ENCODE measurements at places on chromosomes 3 and 15. TPM values are rescaled to one million over a fixed set of nuclear protein-coding genes. Genes with fewer than 3 reads are reported as not detected.

The GNAT1 gene
- not detected for total RNA-seq

The GOLGA8S gene
- total RNA-seq: not detected

The C2CD4B gene
- total RNA-seq: not detected

The AMT gene
- 0.32 TPM for total RNA-seq

The ALAS1 gene
- total RNA-seq: 39.0 TPM

The PEX11A gene
- total RNA-seq: 10.7 TPM

The ERICH6 gene
- total RNA-seq: 0.07 TPM

The WDR93 gene
- total RNA-seq: 0.25 TPM

The ROPN1 gene
- total RNA-seq: not detected

The DAG1 gene
- 104 TPM for total RNA-seq

The ADAMTS7 gene
- 0.25 TPM for total RNA-seq

The CLASP2 gene
- 20.4 TPM for total RNA-seq

The PLA2G4B gene
- total RNA-seq: not detected

The POLQ gene
- 11.7 TPM for total RNA-seq

The NUP210 gene
- 3.5 TPM for total RNA-seq

The SPTSSB gene
- total RNA-seq: not detected

The OSBPL10 gene
- total RNA-seq: 13.9 TPM

The TICRR gene
- 6.6 TPM for total RNA-seq

The RTP3 gene
- 0.20 TPM for total RNA-seq

The TRPM1 gene
- total RNA-seq: 0.02 TPM

The TRIM42 gene
- total RNA-seq: not detected

The XIRP1 gene
- total RNA-seq: 0.12 TPM

The LDHAL6B gene
- not detected for total RNA-seq

The EFCC1 gene
- total RNA-seq: not detected

The CADM2 gene
- not detected for total RNA-seq

The MCF2L2 gene
- not detected for total RNA-seq

The GPR156 gene
- total RNA-seq: 0.66 TPM

The PRICKLE2 gene
- total RNA-seq: 3.2 TPM

The IQCH gene
- total RNA-seq: 4.3 TPM

The CD200 gene
- total RNA-seq: 0.15 TPM

The SPATA12 gene
- 0.07 TPM for total RNA-seq

The SEC22C gene
- total RNA-seq: 57.7 TPM
